HFFc6 (cell line): ENCODE measurements at places on chromosomes 16 and 17. TPM values are rescaled to one million over a fixed set of nuclear protein-coding genes. Genes with fewer than 3 reads are reported as not detected.

DNA sequence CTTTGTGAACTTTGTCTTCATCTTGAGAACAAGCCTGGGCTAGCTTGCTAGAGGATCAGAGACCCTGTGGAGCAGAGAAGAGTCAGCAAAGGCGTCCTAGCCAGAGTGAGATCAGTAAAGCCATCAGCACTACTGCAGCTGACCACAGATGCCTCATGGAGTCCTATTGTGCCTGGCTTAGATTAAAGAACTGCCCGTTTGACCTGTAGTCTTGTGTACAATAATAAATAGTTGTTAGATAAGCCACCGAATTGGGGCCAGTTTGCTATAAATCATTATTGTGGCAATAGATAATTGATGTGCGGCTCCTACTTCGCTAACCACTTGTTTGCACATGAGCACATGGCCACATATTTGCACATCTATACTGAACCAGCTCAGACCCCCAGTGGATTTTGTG lies 103.0 kb downstream of the CYLD start:
- DNase-seq = no peak

GRCh38 chr16:88393571-88393970 lies 10.8 kb downstream of the ZNF469 start:
- no peak for DNase-seq

DNA sequence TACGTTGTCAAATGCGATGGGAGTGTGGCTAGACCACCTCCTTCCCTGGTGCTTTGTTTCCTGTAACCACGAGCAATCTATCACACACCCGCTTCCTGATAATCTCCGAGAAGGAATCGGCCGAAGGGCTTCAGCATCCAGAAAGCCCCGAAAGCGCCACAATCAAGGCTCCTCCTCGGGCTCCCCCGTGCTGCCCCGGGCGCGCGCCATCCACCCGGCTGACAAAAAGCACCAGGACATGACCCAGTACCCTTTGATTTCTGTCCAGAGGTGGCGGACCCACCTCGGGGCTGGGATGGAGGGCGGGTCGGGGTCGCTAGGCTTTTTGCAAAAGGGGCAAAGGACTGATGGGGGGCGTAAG lies 743 bp upstream of the ARMC7 start:
- no peak for DNase-seq

DNA sequence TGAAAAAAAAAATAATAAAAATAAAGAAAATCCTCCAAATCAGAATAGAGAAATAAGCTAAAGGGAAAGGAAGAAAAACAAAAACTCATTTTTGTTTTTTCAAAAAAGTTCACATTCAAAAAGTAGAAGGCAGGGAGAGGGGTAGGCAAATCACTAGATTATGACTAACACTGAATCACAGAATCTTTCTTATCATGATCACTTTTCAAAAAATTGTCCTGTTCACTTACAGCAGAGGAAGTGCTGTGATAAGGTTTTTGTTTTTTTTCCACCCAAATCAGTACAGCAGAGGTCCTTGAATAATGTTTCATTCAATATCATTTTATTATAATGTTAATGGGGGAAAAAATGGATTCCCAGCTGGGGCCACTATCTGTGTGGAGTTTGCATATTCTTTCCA lies 106.4 kb downstream of the CA4 start:
- DNase-seq = no peak

- DNase-seq = no peak
Measured at GRCh38 chr16:3121851-3122467, 9.6 kb downstream of the ZNF205 start.

DNA sequence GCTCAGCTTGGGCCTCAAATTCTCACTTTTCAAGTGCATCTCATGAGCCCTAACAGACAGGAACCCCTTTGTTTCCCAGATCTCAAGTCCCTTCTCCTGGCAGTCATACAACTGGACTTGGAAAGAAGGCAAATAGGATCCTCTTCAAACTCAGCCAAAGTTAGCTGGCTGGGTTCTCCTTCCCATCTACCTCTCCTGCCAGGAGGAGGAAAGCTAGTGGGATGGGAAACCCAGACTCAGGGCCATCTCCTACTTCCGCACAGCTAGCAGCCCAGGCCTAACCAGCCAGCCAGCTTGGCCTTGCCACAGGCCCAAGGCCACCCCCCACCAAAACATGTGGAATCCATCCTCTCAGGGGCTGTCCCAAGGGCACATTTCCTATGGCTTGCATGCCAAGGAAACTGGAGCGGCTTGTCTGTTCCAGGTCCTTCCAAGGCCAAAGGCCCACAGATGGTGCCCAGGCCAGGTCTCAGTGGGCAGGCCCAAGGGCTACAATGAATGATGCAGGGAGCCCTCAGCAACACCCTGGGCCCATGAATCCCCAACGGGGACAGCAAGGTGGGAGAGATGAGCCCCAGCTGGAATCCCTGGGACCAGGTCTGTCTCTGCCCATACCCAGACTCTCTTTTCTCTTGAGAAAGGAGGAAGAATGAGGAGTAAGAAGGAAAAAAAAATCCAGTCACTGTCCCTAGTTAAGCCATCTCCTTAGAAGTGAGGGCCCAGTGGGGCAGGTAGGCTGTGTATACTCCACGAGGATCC lies 1.7 kb downstream of the SMARCD2 start:
- no peak for DNase-seq

PYDC1 gene
- total RNA-seq = not detected in 3 replicates

DNA sequence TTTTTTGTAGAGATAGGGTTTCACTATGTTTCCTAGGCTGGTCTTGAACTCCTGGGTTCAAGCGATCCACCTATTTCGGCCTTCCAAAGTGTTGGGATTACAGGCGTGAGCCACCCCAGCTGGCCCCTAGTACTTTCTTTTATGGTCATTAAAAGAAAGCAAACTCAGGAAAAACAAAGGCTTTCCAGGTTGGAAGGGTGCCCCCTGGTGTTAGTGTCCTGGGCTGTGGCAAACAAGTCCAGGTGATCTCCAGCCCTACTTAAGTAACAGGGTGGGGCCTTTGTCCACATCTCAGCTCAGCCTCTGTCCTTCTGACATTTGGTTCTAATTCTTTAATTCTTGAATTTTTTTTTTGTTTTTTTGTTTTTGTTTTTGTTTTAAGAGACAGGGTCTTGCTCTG lies 6.9 kb downstream of the IGFBP4 start:
- no peak for DNase-seq

GRCh38 chr16:84937196-84938005 lies 73.9 kb downstream of the ZDHHC7 start:
- no peak for DNase-seq

DNA sequence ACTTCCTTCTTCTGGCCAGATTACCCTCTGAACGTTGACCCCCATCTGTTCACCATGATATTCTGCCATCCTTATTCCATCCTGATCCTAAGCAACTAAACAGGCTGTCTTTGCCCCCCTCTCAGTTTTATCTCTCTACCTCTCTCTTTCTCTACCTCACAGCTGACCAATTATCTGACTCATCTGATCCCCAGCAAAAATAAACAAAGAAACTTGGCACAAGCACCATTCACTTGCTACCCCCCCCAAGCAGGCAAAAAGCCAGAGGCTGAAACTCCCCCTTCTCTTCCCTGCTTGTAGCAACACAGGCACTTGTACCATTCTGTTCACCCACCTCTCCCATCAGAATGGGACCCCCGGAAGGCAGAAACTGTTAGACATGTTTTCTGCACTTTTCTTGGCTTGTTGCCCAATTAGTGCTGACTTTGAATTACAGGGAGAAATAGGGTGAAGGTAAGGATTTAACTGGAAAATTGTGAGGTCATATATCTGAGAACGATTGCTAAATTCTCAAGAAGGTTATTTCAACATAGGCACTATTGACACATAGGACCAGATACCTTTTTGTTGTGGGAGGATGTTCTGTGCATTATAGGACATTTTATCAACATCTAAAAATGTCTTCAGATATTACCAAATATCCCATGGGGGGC lies 163.2 kb downstream of the TOX3 start:
- DNase-seq = no peak

DNA sequence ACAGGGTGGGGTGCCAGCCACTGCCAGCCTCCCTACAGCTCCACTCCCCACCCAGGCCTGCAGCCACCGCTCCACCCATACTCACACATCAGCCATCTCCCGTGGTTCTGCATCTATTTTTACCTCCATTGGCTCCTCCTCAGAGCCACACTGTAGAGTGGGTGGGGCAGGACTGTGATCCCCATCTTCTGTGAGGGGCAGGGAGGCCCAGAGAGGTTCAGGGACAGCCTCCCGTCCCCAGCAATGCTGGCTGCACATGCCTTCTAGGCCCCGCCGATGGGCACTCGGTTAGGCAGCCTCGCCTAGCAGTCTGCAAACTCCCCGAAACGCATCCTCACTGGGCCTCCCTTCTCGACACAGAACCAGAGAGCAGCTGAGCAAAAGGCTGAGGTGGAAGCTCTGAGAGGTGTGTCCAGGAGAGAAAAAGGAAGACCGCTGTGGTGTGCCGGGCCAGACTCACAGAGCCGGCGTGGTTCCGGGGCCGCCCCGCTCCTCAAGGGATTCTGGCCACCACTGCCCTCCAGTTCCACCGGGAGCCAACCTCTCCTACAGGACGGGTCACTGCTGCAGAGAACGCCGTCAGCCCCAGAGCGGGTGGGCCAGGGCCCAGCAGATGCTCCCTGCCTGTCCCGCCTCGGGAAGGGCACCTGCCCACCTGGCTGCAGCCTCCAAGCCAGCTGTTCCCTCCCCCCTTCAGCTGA lies 71.9 kb downstream of the ABR start:
- DNase-seq = peak; percentile 43

HS3ST3A1 gene
- total RNA-seq = 29.4 to 48.5 TPM (median 40.4 TPM) in 3 replicates

- peak; percentile 95 for DNase-seq
Measured at GRCh38 chr17:78883089-78883532, 19.9 kb downstream of the CEP295NL start.

MXRA7 gene
- 191 to 274 TPM (median 242 TPM) in 3 replicates for total RNA-seq

GRCh38 chr16:68468842-68469241 lies 20.5 kb upstream of the SMPD3 start:
- no peak for DNase-seq

KRTAP1-5 gene
- total RNA-seq = 78.9 to 133 TPM (median 106 TPM) in 3 replicates

DNA sequence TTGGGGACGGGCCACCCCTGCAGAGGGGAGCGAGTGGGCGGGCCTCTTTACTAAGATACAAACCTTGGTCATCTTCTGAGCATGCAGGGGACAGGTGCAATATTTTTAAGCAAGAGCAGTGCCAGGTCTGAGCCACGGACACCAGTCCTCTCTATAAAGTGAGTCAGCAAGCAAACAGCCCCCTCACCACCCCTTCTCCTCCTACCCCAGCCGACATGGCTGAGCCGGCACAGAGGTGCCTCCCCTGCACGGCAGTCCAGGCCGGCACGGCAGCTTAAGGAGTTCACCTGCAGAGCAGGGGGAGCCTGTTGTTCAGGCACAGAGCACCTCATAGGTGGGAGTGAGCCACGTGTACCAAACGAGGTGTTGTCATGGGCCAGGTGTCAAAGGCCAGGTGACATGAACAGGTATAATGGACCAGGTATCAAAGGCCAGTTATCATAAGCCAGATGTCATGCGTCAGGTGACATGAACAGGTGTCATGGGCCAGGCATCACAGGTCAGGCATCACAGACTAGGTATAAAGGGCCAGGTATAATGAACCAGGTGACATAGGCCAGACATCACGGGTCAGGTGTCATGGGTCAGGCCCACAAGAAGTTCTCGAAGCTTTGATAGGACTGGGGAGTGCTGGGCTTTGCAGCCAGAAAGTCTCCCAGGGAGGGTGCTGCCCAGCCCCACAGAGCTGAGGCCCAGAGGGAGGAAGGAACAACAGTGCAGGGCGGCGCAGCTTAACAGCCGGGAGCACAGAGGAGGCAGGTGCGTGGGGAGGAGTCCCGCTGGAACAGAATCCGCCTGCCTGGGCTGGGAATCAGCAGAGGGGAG lies 42.6 kb upstream of the ZNF469 start:
- DNase-seq = no peak

FAAP100 gene
- total RNA-seq = 21.9 to 29.6 TPM (median 24.0 TPM) in 3 replicates

GRCh38 chr17:40026816-40027613 lies 11.8 kb downstream of the CSF3 start:
- DNase-seq = peak; percentile 71

DNA sequence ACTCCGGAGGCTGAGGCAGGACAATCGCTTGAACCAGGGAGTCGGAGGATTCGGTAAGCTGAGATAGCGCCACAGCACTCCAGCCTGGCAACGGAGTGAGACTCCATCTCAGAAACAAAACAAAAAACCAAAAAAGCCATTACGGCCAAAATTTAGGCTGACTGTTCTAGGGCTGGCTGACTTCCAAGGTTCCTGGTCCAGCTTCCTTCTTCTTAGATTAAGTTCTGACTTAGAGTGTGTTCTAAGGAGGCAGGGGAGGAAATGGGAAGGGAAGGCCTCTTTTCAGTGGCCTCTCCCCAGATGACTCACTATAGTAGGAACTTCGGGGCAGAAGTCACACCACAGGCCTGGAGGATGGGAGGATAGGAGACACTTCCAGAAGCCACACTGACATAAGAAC lies 27.7 kb upstream of the CLEC18B start:
- DNase-seq = peak; percentile 94

DNA sequence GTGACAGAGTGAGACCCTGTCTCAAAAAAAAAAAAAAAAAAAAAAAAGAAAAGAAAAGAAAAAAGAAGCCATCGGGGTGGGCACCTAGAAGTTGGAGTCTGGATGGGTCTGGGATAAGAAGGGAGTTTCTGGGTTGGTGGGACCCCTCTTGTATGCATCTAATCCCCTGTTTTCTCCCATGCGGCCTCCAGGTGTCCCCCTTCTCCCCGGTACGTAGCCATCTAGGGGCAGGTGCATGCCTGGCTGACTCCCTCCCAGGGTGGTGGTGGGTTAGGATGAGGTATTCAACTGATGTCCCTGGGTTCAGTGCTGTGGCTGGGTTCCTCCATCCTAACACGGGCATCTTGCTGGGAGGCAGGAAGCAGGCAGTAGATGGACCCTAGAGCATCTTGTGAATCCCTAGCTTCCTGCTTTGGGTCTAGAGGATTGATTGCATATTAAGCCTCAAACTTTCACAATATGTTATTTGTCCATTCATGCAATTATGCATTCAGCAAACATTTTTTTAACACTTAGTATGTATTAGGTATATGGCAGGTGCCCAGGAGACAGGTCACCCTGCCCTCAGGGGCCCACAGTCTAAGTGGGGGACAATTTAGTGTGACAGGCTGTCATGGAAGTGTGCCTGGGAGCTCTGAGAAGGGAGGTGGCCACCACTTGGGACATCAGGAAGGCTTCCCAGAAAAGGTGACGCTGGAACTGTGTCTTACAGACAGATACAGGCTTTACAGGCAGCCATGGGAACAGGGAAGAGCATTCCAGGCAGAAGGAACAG lies 13.1 kb downstream of the FMNL1 start:
- DNase-seq = no peak

DNA sequence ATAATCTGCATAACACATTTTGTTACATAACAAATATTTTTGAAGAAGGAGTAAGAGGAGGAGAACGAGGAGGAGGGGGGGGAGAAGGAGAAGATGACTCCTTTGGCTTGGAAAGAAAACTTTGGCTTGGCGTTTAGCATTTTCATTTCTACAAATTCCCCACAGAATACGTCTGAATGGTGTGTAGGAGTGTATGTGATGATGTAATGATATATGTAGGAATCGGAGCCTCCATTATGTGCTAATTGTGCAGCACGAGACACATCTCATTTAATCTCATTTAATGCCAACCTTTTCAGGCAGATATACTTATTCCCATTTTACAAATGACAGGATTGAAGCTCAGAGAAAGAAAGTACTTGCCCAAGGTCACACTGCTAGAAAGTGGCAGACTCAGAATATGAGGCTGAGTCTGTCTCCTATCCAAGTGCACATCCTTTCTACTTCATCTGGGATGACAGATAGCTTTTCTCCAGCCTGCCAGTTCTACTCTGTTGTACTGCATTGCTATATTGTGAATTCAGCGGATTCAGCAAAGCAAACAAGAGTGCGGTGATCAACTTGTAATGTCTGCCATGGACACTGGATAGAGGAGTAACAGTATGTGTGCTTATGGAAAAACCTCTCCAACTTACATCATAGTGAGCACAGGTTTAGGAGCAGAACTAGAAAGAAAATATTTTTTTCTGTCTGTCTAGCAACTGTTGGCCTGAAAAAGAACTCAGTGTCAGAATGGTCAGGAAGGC lies 10.4 kb upstream of the SLC47A2 start:
- no peak for DNase-seq
